ENCODE measurements at places on chromosomes 12 and 14.

- no peak for DNase-seq
These were observed 273.9 kb upstream of the MIS18BP1 start for GRCh38 chr14:45526715-45527549.

DNA sequence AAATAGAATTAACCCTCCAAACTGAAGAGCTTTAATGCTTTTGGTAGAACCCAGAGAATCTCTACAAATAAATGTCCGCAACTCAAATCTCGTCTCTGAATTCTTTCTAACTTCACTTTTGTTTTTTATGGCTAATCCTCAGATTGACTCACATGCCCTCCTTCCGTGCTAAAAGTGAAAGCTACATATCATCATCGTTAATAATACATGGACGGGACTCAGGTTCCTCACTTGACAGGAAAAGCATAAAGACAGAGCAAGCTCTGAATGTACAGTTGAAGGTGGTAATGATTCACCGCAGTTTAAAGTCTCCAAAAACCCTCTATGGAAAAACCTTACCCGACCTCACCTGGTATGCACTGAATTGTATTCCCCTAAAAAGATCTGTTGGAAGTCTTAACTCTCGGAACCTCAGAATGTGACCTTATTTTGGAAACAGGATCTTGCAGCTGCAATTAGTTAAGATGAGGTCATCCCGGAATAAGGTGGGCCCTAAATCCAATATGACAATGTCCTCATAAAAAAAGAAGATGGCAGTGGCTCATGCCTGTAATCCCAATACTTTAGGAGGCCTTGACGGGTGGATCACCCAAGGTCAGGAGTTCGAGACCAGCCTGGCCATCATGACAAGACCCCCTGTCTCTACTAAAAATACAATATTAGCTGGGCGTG lies 147.4 kb upstream of the FOXN3 start:
- DNase-seq = no peak

GRCh38 chr12:42237853-42238239 lies 202 bp downstream of the YAF2 start:
- no peak for DNase-seq

DNA sequence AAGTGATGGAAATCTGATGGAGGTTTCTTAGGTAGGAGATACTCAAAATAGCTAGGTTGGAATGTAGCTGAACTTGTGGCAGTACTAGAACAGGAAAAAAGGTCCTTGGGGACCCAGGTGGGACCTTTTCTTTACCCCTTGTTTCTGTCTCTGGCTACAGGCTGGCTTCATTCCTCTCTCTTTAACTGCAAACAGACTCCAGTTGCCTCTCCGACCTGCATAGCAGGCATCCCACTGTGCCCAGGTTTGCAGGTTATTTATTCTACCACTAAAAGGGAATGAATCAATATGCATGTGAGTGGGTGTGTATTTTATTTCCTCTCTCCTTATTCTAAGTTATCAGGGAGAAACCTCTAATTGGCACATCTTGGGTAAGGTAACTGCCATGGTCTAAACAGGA lies 758.1 kb downstream of the MED13L start:
- no peak for DNase-seq

GRCh38 chr14:33836900-33837577 lies 113.8 kb downstream of the EGLN3 start:
- DNase-seq = peak; percentile 62

GRCh38 chr14:97458661-97459579 lies 661.7 kb downstream of the VRK1 start:
- DNase-seq = no peak

DNA sequence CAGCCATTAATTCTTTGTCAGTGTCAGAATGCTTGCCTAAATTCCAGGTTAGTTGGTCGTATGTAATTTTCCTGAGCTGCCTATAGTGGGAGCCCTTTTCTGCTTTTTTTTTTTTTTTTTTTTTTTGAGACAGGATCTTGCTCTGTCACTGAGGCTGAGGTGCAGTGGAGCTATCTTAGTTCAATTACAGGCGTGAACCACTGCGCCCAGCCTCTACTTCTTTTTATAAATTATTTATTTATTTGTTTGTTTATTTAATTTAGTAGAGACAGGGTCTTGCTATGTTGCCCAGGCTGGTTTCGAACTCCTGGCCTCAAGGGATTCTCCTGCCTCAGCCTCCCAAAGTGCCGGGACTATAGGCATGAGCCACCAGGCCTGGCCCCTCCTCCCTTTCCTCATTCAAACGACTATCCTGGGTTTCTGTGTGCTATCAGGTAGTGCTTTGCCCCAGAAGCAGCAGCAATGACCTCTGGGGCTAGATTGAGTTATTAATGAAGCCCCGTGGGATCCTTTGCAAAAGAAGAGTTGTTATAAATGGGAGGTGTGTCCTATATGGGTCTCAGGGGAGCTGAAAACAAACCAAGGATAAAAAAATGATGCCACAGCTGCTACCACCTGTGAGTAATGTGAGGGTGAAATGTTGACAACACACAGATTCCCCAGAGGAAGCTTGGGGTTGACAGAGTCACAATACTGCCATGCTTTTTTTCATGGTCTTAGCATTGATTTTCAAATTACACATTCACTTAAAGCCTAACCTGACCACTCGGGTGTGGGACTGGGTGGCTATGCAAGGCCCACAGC lies 34.6 kb upstream of the NFKBIA start:
- peak; percentile 53 for DNase-seq

GRCh38 chr12:19979584-19979983 lies 388.8 kb upstream of the PDE3A start:
- DNase-seq = no peak

GRCh38 chr14:30657606-30658163 lies 35.6 kb downstream of the SCFD1 start:
- no peak for DNase-seq

- no peak for DNase-seq
These were observed 28.0 kb upstream of the DCN start for GRCh38 chr12:91210618-91211017.

DNA sequence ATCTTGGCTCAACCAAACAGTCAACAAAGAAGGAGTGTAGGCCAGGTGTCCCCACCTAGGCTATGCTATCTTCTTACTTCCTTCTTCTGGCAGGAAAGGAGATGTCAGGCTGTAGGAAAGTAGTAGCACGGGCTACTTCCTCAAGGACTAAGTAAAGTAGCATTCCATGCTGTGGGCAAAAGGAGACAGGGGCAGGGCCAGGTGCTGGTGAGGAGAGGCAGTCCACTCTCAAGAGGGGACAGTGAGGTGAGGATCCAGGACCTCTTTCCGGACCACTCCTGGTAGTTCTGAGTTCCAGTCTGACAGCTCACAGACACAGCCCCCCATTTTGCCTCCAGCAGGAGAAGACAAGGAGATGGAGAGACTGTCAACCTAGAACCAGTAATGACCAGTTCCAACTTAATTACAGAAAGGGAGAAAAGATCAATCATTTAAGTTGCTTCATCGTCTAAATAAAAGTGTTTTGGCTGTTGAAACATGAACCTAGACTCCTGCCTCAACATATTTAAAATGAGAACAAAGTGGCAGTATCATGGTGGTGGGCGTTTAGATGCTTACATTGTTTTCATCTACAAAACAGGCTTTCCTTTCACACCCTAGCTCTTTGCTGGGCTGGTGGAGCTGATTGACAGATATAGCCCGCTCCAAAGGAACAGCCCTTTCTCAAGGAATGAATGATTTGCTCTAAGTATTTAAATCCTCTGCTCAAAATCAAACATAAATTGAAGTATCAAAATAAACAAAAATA lies 5.1 kb upstream of the SSTR1 start:
- no peak for DNase-seq

GRCh38 chr12:3077572-3078081 lies 448 bp downstream of the TSPAN9 start:
- no peak for DNase-seq

DNA sequence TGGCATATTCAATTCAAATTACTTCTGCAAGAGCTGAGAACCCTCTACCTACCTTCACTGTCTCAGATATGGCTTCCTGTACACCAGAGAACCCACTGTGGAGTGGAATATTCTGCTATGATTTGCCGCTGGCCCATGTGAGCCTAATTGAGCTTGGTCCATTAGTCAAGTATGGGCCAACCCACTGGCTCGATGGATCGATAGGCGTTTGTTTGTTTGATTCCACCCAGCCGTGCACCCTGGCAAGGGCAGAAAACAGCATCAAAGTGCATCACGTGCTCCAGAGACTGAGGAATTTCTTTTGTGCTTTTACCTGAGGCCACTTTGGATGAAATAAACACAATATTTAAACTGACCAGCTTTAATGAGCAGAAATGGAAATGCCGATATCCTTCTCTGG lies 426.3 kb downstream of the AACS start:
- DNase-seq = no peak

DNA sequence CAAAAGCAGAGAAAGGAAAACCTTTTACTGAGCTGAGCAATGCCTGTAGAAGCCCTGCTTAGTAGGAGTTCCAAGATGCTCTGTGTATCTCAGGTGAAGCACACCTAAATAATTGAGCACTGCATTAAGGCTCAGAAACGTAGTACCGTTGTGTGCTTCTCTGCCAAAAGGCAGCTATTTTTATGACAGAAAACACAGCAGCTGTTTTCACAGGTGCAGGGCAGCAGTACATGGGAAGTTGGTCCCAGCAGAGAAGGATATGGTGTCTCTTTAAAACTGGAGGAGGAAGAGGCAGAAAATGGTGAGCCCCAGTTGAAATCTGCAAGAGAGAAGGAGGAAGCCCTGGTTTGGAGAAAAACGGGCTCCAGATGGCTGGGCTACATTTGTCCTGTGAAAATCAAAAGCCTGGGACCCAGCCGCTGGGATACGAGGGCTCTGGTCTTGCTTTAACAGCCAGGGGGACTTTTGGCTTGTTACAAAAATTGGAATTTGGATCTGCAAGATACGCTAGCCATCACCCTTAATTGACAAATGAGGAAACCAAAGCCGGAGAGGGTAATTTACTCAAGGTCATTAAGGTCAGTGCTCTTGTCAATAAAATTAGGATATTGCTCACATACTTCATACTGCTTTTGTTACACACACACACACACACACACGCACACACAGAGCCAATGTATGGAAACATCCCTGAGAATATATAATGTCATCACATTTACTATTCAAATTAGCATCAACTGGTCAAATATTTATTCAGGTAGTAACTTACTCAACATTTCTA lies 27.3 kb downstream of the SPRING1 start:
- DNase-seq = no peak

DNA sequence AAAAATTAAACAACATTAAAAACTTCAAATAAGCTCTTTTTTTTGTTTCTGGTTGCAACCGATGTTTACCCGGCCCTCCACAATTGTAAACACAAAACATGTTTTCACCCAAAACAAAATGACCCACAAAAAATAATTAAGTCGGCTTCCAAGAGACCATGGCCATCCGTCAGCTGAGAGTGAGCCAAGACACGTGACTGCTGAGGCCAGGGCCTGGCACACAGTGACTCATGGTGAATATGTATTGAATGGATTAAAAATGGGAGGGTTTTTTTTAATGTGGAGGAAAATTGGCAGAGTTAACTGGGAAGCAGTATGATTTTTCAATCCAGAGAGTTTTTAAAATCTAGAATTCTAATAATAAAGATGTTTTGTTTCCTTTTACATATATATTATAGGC lies 13.8 kb upstream of the CPNE8 start:
- DNase-seq = no peak

GRCh38 chr12:108982621-108983219 lies 38.1 kb downstream of the SVOP start:
- DNase-seq = no peak

Data from esophagus muscularis mucosa (tissue), 4 donors.